GM12891 (cell line): ENCODE measurements at places on chromosomes 2 and 18.

DNA sequence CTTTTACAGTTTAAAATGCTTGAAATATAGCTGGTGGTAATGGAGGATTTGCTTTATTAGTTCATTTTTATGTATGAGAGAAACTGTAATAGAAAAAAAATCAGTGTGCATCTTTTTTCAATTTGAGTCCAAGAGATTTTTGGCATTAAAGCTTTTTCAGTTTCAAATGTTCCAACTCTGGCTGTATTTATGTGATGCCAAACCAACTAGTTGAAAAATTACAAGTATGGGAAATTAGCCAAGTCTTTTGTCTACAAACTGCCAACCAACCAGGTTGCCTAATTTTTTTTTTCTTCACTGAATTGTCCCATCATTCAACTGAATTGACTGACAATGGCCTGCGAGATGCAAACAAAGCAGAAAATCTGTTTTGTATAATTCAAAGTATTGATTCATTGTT is 95.7 kb downstream of the ICOS start:
- no peak for DNase-seq

DNA sequence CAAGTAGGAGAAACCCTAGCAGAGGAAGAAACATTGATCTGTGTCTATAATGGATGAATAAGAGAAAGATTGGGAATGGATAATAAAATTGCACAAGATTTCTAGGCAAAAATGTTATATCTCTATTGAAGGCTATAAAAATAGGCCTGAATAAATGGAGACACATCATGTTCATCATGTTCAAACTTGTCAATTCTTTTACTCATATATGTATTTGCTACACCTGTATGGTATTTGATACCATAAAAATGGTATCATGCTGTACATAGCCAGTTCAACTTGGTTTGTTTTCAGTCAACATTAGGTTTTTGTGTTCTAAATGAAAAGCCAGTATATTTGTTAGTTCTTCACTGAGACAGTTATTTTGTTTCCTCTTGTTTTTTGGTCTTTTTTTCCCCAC is 132.2 kb upstream of the RNF152 start:
- no peak for DNase-seq

DNA sequence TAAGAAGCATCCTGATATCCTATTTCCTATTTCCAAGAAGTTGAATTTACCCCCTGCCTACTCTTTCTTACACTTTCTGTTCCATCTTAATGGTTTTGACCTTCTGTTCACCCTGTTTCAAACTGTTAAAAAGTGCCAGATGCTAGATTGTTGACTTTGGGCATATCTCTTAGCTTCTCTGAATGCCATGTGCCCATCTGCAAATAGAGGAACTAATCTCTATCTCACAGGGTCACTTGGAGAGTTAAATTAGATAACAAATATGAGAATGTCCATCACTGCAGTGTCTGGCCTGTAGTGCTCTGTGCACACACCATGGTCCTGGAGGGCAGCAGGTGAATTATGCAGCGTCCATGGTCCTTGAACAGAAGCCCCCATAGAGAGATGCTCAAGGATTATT is 83.8 kb downstream of the LRATD1 start:
- no peak for DNase-seq

DNA sequence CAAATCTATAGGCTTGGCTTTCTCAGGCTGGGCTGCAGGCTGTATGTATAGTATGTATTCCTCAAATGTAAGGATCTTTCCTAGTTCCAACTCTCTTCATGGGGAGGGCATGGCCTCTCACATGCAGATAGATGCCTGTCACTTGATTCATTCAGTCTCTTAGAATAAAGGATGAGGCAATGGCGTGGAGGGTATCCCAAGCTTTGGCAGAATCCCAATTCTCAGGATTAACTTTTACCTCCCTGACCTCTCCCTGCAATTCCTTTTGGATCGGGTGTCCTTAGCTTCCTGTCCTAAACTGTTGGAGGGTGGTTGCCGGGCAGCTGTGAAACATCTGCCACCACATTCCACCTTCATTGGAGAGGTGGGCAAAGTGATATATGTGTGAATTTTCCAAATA is 80.3 kb downstream of the INSIG2 start:
- no peak for DNase-seq

DNA sequence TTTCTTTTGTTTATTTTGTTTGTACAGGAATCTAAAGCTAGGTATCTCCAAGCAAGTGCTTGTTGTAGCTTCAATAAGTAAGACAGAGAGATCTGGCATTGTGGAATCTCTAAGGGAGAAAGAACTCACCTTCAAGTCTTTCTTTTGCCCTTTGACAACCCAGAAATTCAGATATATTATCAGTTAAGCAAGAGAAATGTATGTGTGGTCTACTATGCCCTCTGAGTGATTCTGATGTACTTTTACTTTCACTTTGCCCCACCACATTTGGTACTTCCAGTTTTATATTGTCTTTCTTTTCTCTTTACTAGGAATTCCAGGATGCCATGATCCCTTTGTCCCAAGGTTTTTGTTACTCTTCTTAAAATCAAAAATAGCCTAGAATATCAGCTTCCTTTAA is 259.6 kb upstream of the PIK3C3 start:
- DNase-seq: no peak

- no peak for DNase-seq
These were observed 1218.9 kb downstream of the DSC3 start for GRCh38 chr18:29823671-29824070.
